CD4-positive, alpha-beta T cell treated with Interleukin-21 for 1 hour (primary cell): ENCODE measurements at places on chromosomes 5 and 9.

DNA sequence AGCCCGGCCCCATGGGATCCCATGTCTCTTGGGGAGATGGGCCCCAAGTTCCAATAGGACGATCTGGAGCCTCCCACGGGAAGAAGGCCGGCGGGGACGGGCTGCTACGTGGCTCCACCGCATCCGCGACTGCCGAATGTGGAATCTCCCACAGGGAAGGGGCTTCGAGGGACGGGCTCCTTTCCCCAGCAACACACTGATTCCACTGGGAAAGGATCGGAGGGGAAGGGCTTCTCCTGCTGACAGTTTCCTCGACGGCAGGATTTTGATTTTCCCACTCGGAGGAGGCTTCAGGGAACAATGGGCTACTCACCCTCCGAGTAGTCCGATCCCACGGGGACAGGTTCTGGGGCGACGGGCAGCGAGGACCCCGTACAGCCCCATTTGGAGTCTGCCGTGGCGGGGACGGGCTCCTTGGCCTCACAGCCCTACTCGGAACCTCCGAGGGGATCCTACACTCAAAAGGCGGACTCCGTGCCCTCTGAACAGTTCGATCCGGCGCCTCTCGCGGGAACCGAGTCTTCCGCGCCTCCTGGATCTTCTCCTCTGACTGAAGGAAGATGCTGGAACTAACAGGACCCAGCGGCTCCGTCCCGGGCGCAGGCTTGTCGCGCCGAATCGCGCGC lies 1.3 kb downstream of the PROB1 start:
- DNase-seq: no peak

DNA sequence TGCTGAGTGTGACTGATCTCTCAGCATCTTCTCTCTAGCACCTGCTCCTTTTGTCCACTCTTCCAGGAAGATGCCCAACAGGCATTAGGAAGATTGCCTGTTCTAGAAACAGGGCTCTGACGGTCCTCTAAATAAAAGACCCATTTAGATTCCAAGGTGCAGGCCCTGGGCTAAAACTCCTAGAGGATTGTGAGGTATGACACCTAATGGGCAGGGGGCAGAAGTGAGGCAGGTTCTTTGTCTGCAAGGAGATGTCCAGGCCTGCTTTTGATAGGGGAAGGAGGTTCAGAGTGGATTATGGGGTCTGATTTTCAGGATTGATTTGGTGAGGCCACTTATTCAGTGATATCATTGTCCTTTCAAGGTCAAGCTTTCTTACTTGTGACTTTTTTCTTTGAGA lies 140.8 kb upstream of the TRPC7 start:
- no peak for DNase-seq

DNA sequence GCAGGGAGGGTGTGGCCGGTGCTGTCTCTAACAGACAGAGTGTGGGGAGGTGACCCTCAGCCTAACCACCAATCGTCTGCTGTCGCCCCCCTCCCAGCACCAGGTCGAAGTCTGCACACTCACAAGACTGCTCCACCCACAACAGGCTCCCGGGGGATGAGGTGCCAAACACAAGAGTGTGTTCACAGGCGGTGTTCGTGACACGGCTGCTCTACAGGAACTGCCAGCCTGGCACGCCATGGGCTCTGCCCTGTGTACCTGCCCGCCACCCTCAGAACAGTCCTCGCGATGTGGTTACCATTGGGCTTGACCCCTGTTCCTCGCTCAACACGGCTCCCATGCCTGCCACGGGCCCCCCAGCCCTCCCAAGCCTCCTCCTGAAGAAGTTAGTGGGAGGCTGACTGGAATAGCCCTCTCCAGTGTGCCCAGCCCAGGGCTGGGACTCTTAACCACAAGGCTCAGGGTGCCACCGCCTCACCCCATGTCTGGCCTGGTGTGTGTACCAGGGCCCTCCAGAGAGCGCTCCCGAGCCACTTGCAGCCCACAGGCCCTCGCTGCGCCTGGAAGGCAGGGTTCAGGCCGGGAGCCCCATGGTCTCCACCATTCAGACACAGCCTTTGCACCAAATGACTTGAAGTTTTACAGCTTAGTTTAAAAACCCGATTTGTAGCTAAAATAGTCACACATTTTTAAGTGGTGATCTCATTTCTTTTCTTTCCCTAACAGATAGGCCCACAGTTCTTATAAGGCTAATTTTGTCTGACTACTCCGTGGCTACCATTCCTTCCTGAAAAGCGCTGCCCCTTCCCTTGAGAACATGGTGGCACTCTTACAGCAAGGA lies 102.5 kb downstream of the CAMSAP1 start:
- no peak for DNase-seq

- DNase-seq: no peak
These were observed 43.7 kb downstream of the RANBP6 start for GRCh38 chr9:5971740-5972139.

DNA sequence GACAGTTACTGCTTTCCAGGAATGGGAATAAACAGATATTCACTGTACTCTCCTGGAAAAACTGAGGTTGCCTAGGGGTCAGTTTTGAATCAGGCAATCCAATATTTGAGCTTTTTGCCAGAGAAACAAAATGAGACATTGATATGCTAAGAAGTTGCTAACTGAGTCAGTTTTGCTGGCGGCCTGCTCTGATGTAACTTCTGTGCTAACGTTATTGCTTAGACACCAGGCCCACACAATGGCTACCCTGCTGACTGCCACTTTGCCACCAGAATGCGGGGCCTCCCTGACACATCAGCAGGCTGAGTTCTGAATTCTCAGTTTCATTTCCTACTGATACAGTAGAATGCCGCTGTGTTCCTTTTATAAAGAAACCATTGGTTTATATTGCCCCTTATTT lies 18.2 kb upstream of the ZNF618 start:
- DNase-seq: no peak

DNA sequence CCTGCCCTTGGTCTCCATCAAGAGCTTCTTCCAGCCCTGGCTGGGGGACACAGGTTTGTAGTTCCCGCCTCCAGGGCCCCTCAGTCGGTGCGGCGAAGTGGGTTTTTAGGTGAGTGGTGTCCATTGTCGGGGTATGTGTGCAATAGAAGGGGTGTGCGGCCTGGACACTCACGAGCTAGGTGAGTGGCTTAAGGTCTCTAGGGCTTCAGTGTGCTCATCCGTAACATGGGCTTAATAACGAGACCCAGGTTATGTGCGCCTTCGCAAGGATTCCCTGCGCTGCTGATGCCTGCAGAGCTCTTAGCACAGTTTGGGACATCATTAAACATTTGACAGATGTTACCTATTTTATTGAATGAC lies 656 bp downstream of the CEP78 start:
- no peak for DNase-seq

DNA sequence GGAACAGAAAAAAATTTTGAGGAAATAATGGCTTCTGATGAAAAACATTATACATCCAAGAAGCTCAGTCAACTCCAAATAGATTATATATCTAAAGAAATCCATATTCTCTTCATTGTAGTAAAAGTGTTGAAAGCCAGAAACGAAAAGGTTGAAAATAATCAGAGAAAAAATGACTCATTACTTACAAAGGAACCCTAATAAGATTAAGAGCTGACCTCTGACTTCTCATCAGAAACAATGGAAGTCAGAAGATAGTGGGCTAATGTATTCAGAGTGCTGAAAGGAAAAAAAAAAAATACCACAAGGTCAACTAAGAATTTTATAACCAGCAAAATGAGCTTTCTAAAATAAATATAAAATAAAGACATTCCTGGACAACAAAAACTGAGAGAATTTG lies 60.0 kb downstream of the HSD17B4 start:
- DNase-seq: no peak

GRCh38 chr9:4581035-4581760 lies 80.9 kb upstream of the PLPP6 start:
- no peak for DNase-seq

DNA sequence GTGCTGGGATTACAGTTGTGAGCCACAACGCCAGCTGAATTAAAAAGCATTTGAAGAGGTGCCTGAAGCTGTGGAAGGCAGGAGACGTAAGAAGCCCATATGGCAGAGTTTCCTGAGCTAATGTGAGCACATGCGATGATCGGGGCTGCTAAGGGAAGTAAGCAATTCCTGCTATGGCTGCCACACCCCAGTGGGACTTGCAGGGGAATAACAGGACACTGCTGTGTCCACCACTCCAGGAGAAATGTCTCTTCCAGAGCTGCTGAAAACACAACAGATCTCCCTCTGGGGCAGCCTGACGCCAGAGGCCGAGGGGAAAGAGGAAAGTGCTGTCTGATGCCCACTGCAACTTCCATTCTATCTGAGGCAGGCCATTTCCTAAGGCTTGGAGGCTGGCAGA lies 46.2 kb upstream of the ANKRD55 start:
- no peak for DNase-seq

DNA sequence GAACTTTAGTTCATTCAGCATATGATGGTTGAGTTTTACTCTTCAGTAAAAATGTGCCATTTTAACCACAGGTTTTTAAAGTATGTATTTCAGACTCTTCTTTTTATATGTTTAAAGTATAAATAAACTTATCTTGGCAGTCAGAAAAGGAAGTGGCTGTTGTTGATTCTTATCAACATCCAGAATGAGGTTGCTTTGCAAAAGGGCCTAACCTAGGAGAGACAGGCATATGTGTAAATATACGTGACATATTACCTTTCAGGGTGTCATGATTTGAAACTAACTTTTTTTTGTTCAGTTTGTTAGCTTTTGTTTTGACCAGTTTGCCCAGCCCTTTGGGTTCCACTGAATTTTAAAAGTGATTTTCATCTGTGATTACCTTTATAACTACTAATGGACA lies 7.4 kb downstream of the SMARCA2 start:
- peak; percentile 66 for DNase-seq

- DNase-seq: no peak
These were observed 39.2 kb upstream of the SHOC1 start for GRCh38 chr9:111833941-111834340.

DNA sequence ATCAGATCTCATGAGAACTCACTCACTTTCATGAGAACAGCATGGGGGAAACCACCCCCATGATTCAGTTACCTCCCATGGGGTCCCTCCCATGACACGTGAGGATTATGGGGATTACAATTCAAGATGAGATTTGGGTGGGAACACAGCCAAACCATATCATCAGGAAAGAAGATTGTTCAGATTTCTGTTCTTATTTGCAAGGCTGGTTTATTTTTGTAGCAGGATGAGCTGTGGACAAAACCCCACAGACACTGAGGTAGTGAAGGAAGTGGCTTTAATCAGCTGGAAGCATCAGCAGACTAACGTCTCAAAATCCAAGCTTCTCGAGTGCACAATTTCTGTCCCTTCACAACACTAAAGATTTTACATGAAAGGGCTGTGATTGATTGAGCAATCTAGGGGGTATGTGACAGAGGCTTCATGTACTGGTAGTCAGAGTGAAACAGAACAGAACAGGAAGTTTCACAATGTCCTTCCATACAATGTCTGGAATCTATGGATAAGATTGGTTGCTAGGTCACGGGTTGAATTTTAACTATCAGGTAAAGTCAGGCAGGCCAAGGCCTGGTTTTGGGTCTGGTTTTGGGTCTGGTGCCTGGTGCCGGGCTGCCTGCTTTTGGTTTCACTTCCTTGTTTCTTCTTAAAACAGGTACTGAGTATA lies 91.3 kb upstream of the ZNF366 start:
- peak; percentile 14 for DNase-seq

GRCh38 chr9:87118594-87118993 lies 171.3 kb upstream of the GAS1 start:
- no peak for DNase-seq

- no peak for DNase-seq
These were observed 84.1 kb downstream of the MAP1B start for GRCh38 chr5:72191404-72191803.

GRCh38 chr5:143153332-143154119 lies 250.0 kb downstream of the NR3C1 start:
- no peak for DNase-seq

GRCh38 chr9:89841456-89841855 lies 236.6 kb downstream of the GADD45G start:
- DNase-seq: no peak

DNA sequence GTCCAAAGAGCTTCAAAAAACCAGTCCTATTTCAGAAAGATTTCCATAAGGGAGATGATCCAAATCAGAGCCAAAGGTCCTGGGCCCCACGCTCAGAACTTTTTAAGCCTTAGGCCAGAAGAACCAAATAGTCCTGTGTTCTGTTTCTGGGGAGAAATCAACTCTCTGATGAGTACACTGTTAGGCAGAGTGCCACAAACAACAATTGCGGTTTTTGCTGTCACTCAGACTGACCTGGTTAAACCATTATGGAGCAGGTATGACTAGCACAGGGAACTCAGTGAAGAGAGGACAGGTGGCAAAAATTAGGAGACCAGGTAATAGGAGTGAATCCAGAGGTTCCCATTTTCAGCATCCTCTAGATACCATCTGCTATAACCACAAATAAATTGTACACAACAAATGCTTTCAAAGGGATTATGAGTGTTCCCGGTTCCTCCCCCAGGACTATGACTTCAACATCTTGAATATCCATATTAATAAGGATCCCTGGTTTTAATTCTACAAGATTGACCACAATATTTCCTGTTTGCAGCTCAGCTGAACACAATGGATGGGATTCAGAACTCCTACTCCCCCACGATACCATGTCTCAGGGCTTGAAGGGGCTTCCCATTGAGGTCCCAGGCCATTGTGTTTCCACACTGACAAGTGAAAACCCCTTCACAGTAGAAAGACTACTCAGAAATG lies 52.1 kb upstream of the FREM1 start:
- DNase-seq: no peak

DNA sequence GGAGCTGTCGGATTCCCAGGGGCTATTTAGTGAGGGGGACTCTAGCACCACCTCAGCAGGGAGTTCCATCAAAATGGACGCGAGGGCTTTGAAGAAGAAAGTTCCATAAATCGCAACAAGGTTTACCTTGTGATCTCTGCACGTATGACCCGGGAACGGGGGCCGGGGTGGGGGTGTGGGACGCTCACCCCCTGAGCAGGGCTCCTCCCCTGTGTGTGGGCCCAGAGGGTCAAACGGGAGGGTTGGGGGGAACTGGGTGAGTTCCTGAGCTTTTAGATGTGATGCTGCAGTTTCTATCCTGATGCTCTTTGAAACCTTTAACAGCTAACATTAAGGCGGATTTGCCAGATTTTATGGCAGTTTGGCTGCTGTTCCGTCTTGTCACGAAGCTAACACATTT lies 18.9 kb upstream of the LRRC14B start:
- no peak for DNase-seq
